ENCODE measurements at places on chromosomes 1 and 21. TPM values are rescaled to one million over a fixed set of nuclear protein-coding genes. Genes with fewer than 3 reads are reported as not detected.

GRCh38 chr1:69743146-69743545 lies 175.4 kb downstream of the LRRC7 start:
- H3K27me3 ChIP-seq: no peaks in the 10 kb centered on the region
- no peak for DNase-seq
- H3K36me3 ChIP-seq: no peaks in the 10 kb centered on the region
- H3K4me3 ChIP-seq: no peak overlapping the region
- H3K4me1 ChIP-seq: no peaks in the 10 kb centered on the region
- H3K27ac ChIP-seq: no peak overlapping the region

- H3K4me3 ChIP-seq: no peak overlapping the region
- H3K27me3 ChIP-seq: no peaks in the 10 kb centered on the region
- H3K4me1 ChIP-seq: peaks cover 76% of the 10 kb centered on the region
- H3K27ac ChIP-seq: no peak overlapping the region
- H3K36me3 ChIP-seq: peaks cover 21% of the 10 kb centered on the region
These were observed 96.0 kb upstream of the BMP8A start for GRCh38 chr1:39395357-39395831.

The RAB3B gene
- total RNA-seq: 0.11 TPM

GRCh38 chr21:41246808-41247207 lies 69.8 kb upstream of the FAM3B start:
- H3K4me1 ChIP-seq: no peaks in the 10 kb centered on the region
- DNase-seq: no peak
- no peaks in the 10 kb centered on the region for H3K36me3 ChIP-seq
- no peak overlapping the region for H3K27ac ChIP-seq
- H3K4me3 ChIP-seq: no peak overlapping the region

DNA sequence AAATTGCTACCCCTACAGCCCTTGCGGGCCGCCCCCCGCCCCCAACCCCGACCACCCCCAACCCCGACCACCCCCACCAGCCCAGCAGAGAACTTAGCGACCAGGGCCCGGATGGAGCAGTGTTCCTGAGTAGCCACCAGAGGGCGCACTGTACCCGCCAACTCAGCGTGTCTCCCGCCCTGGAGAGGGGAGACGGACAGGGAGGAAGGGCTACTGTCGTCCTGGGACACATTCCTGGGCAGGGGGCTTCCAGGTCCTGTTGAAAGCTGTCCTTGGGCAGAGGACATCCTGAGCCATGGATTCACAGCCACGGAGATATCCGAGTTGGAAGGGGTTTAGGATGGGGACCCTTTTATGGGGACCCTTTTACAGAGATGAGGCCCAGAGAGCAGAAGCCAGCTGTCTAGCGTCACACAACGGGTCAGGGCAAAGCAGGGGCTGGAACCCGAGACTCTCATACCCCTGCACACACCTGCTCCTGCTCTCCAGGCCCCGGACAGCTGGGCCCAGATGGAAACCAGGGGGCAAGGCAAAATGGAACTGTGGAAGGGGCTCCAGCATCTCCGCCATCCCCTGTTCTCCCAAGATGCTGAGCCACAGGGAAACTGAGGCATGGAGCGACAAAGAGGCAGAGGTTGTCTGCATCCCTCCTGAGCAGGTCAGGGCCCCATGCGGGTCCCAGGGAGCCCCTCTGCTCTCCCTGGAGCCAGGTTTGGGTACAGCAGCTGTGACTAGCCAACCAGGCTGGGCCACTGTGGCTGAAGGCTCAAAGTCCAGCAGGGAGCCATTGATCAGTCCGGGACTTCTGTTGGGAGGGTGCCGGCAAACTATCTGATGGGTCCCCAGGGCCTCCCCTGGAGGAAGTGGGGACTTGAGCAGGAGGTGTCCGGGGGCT lies 25.0 kb upstream of the LAPTM5 start:
- no peak overlapping the region for H3K4me3 ChIP-seq
- no peaks in the 10 kb centered on the region for H3K36me3 ChIP-seq
- peaks cover 16% of the 10 kb centered on the region for H3K4me1 ChIP-seq
- no peak overlapping the region for H3K27ac ChIP-seq

- DNase-seq: no peak
- H3K4me1 ChIP-seq: no peaks in the 10 kb centered on the region
- H3K4me3 ChIP-seq: no peak overlapping the region
- no peaks in the 10 kb centered on the region for H3K36me3 ChIP-seq
- no peak overlapping the region for H3K27ac ChIP-seq
These were observed 1.8 kb downstream of the TNNI3K start for GRCh38 chr1:74237035-74237434.

DNA sequence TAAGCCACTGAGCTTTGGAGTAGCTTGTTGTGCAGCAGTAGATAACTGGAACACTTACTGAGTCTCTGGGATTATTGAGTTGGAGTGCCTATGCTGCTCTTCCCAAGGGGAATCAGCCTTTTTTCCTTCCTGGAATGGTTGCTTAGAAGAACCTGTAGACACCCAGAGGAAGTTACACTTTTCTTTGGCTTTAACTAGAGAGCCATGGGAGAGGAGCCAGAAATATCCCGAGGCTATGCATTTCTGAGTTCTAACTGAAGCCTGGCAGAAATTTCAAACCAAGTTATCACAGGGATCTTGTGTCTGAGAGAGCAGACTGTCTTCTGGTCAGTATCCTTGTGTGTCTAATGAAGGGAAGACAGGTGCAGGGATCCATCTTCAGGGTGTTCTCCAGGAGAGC lies 28.3 kb downstream of the LAMC1 start:
- H3K27ac ChIP-seq: no peak overlapping the region
- peaks cover 33% of the 10 kb centered on the region for H3K27me3 ChIP-seq
- no peak overlapping the region for H3K4me3 ChIP-seq
- H3K36me3 ChIP-seq: no peaks in the 10 kb centered on the region
- no peak for DNase-seq

The OR2M3 gene
- total RNA-seq: not detected

DNA sequence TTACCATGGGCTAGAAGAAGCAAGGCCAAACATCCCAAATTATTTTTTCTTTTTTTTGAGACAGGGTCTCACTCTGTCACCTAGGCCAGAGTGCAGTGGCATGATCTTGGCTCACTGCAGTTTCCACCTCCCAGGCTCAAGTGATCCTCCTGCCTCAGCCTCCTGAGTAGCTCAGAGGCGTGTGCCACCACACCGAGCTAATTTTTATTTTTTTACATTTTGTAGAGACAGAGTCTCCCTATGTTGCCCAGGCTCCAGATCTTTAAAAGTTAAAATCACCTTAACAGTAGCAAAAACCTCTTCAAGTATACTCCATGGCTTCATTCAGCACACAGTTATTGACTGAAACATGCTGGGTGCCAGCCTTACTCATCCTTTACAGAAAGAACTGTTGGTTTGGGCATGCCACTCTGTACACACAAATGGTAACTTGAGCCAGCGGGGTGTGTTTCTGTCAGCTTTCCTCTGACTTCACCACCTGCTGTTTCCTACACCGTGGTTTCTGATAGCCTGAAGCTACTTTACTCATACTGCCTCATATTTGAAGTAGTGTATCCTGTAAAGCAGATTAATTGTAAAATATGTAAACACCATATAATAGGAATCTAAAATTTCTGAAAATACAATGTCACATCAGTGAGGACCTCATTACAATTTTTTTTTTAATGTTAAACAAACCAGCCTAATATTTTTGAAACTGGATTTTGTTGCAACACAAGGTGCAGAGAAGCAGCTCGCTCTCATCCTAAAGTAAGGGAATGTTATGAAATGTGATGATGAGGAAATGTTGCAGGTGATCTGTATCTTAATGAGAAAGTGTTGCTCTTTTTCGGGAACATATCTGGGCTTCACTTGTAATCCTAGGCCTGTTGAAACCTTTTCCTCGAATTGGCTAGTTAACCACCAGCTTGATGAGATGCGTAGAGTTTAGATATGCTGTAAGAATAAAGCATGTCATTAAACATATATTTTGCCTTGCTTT lies 113.9 kb downstream of the ATP5PO start:
- no peak overlapping the region for H3K27ac ChIP-seq
- H3K4me3 ChIP-seq: no peak overlapping the region
- no peaks in the 10 kb centered on the region for H3K27me3 ChIP-seq
- no peak for DNase-seq
- H3K36me3 ChIP-seq: no peaks in the 10 kb centered on the region

The LIPI gene
- not detected for total RNA-seq

The S100A12 gene
- not detected for total RNA-seq

GRCh38 chr1:155226910-155227260 lies 18.4 kb downstream of the MTX1 start:
- peaks cover 6% of the 10 kb centered on the region for H3K36me3 ChIP-seq
- peak; percentile 76 for DNase-seq
- H3K27ac ChIP-seq: peak overlapping the region; percentile 99
- H3K4me1 ChIP-seq: peaks cover 37% of the 10 kb centered on the region
- H3K4me3 ChIP-seq: peak overlapping the region; percentile 91

DNA sequence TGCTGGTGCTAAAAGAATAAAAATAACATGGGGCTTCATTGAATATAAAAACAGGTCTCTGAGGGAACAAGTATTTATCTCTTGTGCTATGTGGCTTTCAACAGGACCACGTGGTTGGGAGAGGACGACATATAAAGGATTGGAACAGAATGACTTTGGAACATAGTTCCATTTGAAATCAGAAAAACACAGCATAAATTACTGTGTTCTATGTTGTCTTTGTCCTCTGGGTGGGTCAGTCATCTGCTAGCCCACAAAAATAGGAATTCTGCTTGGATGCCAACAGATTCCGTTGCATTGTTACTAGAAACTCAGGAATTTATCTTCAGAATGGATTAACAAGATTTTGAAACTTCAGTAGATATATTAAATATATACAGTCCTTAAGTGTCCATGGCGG lies 5.9 kb downstream of the CEP85 start:
- H3K4me1 ChIP-seq: peaks cover 25% of the 10 kb centered on the region
- peaks cover 51% of the 10 kb centered on the region for H3K36me3 ChIP-seq
- no peak overlapping the region for H3K4me3 ChIP-seq
- DNase-seq: no peak
- H3K27me3 ChIP-seq: no peaks in the 10 kb centered on the region

DNA sequence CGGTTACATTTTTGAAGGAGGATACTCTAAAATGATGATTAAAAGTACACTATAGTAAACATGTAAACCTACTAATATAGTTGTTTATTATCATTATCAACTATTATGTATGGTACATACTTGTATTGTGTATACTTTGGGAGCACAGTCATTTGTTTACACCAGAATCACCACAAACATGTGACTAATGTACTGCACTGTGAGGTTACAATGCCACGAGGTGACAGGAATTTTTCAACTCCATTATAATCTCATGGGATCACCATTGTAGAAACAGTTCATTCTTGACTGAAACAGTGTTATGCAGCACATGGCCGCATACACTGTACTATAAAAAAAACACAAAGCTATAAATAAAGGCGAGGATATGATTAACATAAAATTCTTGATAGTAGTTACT lies 44.3 kb downstream of the GPATCH2 start:
- DNase-seq: no peak
- peaks cover 4% of the 10 kb centered on the region for H3K36me3 ChIP-seq
- H3K27me3 ChIP-seq: no peaks in the 10 kb centered on the region
- no peak overlapping the region for H3K27ac ChIP-seq

The URB2 gene
- total RNA-seq: 17.7 TPM

The COQ8A gene
- total RNA-seq: 25.3 TPM

DNA sequence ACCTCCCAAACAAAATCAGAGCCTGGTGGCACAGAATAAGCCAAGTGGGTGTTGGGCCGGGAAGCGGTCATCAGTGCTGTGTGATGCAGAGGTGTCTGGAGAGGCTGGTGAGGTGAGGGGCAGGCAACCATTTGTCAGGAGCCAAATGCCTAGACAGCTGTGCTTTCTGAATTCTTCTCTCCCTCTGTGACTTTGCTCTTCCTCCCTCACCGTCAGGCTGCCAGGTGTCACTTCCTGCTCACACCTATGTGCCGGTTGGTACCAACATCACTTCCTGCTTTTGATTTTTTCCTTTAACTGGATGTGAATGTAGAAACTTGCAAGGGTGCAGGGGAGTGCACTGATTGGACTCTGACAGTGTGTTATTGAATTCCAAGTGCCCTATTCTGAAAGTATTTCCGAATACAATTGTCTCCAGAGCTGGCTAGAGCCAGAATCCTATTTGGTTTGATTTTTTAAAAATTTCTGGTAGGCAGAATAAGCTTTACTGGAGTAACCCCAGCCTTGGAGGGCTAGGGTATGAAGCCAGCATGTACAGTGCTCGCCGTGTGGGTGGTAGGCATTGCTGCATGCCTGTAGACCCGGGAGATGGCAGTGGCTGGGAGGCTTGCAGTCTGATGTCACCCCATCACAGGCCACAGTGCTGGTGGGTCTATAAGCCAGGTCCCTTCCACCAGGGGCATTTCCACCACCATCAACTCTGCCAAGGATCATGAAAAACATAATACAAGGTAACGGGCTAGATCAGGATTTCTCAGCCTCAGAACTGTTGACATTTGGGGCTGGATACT lies 210.9 kb downstream of the KAZN start:
- no peak overlapping the region for H3K27ac ChIP-seq
- H3K36me3 ChIP-seq: no peaks in the 10 kb centered on the region
- no peak for DNase-seq
- no peaks in the 10 kb centered on the region for H3K27me3 ChIP-seq
- H3K4me1 ChIP-seq: peaks cover 2% of the 10 kb centered on the region
- H3K4me3 ChIP-seq: no peak overlapping the region

The C1orf94 gene
- not detected for total RNA-seq

All from activated CD8-positive, alpha-beta T cell treated with anti-CD3 and anti-CD28 coated beads for 36 hours (primary cell).